ENCODE measurements at places on chromosomes 7 and 10.

GRCh38 chr10:71419750-71420149 lies 23.0 kb downstream of the CDH23 start:
- DNase-seq: no peak

- DNase-seq: no peak
Observed at GRCh38 chr7:157717211-157718174, 380.7 kb downstream of the DNAJB6 start.

DNA sequence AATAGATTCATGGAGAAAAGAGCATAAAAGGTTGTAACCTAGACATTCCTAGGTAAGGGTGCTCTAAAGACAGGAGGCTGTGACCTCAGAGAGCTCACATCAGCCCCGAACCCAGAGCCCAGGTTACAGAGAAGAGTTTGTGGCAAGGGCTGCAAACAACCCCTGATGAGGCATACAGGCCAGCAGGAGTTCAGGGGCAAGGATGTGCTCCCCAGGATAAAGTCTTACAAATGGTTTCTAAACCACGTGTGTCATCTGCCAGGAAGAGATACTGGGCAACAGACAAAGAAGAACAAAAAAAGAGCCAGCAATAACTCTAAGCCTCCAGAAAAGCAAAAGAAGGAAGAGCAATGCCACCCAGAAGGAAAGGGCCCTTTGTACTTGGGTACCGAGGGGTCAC lies 27.7 kb downstream of the NCAPG2 start:
- DNase-seq: no peak

DNA sequence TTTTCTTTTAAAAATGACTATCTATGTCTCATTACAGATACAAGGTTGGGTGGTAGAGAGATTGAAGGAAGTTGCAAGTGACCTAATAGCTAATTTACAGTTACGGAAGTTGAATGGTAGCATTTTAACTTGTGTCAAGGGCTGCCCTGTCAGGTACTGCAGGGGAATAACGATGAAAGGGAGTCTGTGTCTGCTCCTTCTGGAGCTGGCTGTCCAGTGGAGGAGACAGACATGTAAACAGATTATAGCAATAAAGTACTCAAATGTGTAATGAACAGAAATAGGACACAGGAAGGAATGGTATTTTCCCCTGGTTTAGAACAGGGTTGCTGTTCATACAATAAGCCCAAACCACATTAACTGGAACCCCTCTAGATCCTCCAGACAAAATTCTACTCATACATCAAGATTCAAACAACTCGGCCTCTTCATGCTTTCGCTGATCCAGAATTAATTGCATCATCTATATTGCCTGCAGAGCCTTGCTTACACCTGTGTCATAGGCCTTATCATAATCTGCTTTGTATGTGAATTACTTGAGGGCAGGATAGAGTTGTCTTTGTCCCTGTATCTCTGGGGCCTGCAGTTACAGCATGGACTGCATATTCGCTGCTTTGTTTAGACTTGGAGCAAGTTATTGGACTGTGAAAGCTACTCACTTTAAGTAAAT lies 42.8 kb downstream of the AUTS2 start:
- no peak for DNase-seq

DNA sequence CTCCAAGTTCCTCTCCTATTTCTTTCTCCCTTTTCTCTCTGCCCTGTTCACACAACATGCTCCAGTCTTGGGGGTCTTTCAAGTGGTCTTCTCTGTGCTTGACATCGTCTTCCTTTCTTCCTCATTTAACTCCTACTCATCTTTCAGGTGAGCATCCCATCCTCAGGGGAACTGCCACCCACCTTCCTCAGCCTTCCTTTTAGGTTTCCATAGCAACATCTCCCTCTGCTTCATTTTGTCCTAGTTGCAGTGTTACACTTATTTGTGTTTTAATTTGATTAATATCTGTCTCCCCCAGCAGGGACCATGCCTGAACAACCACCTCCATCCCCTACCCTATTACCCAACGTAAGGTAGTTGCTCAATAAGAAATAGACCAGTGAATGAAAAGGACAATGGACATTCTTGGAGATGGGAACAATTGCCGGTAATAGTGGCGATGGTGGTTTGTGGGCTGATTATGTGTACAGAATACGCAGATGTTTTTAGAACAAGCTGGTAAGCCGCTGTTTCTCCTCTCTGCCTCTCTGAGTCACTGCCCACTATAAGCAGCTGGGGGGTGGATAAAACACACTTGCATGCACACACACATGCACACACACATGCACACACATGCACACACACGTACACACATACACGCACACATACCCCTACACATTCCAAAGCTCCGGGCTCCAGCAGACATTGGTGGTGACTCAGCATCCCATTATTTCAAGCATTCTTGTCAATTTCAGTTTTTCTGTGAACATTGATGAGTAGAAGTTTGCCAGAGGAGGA lies 251.6 kb downstream of the GATA3 start:
- no peak for DNase-seq

- no peak for DNase-seq
Observed at GRCh38 chr7:23016345-23017253, 2.7 kb upstream of the HYCC1 start.

DNA sequence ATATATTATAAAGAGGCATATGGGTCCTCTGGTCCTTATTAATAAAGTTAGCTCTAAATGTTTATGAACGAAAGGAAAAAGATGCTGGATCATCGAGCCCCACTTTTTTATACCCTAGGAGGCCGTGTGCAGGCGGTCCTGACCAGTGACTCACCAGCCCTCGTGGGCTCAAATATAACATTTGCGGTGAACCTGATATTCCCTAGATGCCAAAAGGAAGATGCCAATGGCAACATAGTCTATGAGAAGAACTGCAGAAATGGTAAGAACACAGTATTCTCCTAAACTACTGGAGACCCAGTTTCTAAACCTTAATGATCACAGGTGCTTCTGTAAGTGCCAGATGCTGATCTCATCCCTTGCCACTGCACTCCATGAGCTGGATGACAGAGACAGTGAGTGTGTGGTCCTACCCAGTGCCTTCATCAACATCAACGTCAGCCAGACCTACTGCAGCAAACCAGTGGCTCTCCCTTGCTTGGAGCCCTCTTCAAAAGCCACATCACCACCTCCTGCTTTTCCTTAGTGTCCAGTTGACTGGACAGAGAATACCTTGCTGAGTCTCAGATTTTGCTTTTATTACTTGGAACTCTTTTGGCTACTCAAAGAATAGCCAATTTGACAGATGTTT lies 7.6 kb downstream of the GPNMB start:
- DNase-seq: no peak

DNA sequence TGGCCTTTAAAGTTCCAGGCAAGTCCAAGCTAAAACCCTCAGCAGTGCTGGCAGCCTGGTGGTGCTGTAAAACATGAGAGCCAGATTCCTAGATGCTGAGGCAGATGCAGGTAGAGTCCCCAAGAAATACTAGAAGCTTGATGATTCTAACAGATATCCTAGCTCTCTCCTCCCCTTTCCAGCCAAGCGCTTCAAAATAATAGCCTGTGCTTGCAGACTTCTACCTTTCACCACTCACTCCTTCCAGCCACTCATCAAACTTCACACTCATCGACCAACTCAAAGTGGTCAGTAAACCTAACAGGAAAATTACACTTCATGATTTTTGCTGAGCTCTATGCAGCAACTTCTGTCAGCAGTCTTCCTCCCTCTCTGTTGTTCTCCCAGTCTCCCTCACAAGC lies 50.2 kb downstream of the LMBR1 start:
- DNase-seq: no peak

DNA sequence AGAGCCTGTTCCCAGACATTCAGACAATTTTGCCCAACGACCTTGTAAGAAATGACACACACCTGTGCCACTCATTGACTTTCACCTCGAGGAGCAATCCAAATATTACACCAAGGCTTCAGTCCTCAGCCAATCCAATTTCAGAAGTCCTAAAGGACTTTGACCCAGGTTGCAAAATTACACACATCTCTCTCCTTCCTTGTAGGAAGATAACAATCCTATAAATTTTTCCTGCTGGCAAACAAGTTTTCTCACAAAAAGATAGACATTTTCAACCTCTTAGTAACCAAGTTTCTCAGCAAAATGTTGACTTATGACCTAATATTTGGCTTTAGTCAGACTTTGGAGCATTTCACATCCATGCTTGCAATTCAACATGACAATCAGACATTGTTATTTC lies 745.0 kb downstream of the GRID1 start:
- DNase-seq: no peak

- no peak for DNase-seq
Observed at GRCh38 chr7:151699928-151700319, 177.0 kb downstream of the PRKAG2 start.

DNA sequence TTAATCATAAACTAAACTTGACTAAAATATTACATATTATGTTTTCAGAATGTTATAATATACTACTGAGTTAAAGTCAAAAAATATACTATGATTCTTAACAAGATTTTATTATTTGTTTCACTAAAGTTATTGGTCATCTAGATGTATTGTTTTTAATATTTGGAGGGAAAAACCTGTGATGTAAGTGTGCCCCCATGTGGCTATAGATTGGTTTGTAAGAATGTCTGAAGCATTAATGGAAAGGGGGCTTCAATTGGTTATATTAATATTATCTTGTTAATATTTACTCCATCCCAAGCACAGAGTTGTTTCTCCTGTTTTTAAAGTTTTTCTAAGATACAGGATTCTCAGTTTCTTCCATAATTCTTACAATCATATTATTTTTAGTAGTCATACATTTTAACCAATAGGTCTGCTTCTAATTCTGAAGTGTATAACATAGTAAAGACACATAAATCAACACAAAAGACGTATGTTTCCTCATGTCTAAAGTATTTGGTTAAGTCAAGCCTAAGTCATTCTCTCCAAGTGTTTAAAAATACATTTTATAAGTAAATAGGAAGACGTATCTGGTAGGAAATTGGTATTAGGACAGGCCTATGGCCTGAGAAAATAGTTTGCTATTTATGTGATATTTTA lies 58.0 kb downstream of the GNAT3 start:
- no peak for DNase-seq

DNA sequence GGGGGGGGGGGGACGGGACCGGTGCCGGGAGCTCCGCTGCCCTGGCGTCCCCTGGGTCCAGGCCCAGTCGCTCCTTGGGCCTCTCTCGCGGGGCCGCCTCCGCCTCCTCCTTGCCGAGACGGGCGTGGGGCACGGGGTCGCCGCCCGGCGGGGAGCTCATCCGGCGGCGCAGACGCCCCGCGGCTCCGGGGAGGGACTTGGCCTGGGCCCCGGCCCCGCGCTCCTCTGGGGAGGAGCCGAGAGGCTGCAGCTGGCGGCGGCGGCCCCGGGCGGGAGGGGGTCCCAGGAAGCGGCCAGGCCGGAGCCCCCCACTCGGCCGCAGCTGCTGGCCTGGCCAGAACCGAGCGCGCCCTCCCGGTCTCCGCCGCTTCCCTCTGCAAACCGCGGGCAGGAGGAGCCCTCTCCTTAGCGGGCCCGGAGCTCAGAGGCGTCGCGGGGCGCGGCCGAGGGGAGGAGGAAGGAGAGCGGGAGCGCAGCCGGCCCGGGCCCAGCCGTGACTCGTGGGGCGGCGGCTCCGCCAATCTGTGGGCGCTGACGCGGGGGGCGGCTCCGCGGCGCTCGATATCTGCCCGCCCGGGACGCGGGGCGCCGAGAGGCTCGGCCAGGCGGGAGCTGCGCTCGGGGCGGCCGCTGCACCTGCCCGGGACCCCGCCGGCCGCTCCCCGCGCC lies at the start of gene FAM20C:
FAM20C (plus strand) TSS at position 591 of the 669 bp plus-strand sequence. CDS start 629 bp downstream, outside the sequence.
- no peak for DNase-seq

GRCh38 chr7:159028508-159029401 lies 115.9 kb downstream of the VIPR2 start:
- no peak for DNase-seq

GRCh38 chr7:17500736-17501135 lies 202.3 kb downstream of the AHR start:
- no peak for DNase-seq

DNA sequence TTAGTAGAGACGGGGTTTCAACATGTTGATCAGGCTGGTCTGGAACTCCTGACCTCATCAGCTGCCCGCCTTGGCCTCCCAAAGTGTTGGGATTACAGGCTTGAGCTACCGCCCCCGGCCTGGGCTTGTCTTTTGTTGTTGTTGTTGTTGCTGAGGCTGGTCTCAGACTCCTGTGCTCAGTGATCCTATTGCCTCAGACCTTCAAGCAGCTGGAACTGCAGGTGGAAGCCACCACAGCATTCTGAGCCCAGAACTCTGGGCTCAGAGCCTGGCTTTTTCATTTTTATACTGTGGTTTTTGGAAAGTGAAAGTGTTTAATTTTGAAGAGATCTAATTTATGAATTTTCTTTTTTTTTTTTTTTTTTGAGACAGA lies 16.2 kb upstream of the DNAJB6 start:
- DNase-seq: no peak

- no peak for DNase-seq
Observed at GRCh38 chr10:86647773-86648703, 6.3 kb upstream of the OPN4 start.

GRCh38 chr7:30278849-30279652 lies 5.3 kb upstream of the ZNRF2 start:
- no peak for DNase-seq

GRCh38 chr10:14553448-14553847 lies 221.2 kb downstream of the FAM107B start:
- no peak for DNase-seq

GRCh38 chr10:77190291-77190690 lies 447.3 kb downstream of the KCNMA1 start:
- DNase-seq: no peak

DNA sequence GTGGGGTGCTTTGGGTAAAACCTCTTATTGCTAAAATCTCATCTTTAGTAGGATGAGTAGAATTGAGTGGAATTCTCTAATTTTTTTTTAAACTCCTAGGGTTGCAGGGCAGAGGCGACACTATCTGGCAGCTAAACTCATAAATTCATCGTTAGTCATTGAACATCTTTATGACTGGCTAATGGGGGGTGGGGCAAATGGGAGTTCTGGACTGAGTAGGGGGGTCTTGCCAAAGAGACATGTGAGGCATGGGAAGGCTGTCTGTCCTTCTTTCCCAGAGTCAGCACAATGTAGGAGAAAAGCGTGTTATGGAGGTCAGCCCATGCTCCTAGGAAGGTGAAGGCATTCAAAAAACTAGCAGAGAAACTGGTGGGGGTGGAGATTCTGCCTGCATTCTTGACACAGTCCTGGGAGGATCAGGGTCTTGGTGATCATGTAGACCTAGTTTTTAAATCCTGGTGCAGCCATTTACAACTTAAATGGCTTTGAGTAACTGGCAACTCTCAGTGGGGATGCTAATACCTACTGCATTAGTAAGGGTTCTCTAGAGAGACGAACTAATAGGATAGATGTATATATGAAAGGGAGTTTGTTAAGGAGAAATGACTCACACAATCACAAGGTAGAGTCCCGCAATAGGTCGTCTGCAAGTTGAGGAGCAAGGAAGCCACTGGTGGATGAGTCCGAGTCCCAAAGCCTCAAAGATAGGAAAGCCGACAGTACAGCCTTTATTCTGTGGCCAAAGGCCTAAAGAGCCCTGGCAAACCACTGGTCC lies 47.7 kb downstream of the EMX2 start:
- DNase-seq: no peak

DNA sequence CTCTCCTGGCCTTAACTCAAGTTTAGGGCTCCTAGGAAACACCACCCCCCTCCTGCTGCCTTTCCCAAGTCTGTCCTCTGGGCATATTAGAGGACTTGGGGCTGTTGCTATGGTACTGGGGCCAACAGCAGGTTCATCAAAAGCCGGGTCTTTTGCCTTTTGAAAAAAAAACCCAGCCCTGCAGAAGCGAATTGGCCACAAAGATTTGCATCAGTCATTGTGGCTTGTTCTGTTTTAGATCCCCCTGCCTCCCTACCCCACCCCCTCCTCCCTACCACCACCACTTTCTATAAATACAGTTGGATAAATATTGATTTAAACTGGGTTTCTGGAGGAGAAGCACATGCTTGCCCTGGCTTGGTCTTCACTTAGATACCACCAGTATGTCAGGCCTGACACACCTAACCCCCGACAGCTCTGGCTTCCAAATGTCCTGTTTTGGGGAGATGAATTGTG lies 7.0 kb downstream of the MXI1 start:
- DNase-seq: no peak
